Activated naive CD4-positive, alpha-beta T cell treated with Interleukin-2 at 50 U/mL for 16 hours (primary cell): ENCODE measurements at places on chromosomes 1 and 21.

DNA sequence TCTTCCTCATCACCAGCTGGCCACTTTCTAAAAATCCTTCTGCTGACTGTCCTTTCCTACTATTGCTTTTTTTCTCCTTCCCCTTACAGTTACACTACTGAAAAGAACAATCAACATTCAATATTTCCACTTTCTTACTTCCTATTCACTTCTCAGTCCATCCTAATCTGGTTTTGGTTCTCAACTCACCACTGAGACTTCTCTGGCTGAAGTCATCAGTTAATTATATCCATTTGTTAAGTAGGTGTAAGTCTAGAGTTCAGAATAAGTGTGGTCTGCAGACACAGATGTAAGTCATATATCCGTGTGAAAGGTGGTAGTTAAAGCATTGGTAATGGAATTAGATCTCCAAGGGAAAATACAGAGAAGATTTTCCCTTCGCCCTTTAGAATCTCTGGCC lies 21.4 kb downstream of the PEA15 start:
- DNase-seq = no peak

GRCh38 chr1:39438042-39438441 lies 53.4 kb upstream of the BMP8A start:
- no peak for DNase-seq

- peak; percentile 31 for DNase-seq
These were observed 72.7 kb downstream of the BACH1 start for GRCh38 chr21:29371464-29371863.

GRCh38 chr1:182192215-182192614 lies 130.7 kb upstream of the ZNF648 start:
- DNase-seq = no peak

GRCh38 chr1:112514901-112515300 lies 6.1 kb downstream of the WNT2B start:
- no peak for DNase-seq

- no peak for DNase-seq
These were observed 136.2 kb downstream of the BRINP2 start for GRCh38 chr1:177306981-177307380.

DNA sequence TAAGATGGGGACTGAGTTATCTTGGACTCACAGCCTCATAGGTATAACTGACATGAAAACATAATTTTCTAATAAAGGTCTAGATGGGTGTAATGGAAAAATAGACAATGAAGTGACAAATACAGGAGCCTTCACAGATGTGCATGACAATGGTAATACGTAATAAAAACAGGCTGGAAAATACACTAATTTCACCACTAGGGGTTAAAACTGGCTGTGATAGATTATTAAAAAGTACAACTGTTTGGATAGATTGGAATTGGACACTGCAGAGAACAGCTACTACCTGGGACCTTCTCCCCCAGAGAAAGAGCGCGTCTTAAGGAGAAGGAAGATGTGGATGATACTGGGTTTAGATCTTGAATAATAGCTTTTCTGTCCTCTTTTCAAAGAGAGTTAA lies 9.8 kb downstream of the KAZN start:
- DNase-seq = no peak

DNA sequence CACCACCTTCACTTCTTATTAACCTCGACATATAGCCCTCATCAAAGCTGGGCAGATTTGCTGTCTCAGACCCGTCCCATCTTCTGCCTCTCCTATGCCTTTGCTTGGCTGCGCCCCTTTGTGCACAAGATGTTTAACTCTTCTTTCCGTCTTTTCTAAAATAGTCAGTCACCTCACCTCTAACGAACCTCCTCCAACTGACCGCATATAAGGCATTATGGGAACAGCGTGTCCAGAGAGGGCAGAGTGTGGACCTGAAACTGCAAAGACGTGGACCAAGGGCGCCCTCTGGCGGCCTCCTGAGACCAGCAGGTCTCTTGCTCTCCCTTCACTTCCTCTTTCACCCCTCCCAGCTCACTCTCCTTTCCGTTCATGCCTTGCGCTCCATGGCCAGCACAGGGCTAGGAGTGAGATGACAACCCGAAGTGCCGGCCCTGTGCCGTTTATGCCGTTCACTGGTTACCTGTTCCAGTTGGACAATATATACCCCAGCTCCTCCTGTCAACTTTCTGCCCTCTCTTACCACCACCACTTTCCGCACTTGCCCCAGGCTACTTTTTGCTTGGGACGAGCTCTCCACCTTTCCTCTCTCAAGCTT lies 2.5 kb upstream of the METTL25B start:
- DNase-seq = peak; percentile 81

DNA sequence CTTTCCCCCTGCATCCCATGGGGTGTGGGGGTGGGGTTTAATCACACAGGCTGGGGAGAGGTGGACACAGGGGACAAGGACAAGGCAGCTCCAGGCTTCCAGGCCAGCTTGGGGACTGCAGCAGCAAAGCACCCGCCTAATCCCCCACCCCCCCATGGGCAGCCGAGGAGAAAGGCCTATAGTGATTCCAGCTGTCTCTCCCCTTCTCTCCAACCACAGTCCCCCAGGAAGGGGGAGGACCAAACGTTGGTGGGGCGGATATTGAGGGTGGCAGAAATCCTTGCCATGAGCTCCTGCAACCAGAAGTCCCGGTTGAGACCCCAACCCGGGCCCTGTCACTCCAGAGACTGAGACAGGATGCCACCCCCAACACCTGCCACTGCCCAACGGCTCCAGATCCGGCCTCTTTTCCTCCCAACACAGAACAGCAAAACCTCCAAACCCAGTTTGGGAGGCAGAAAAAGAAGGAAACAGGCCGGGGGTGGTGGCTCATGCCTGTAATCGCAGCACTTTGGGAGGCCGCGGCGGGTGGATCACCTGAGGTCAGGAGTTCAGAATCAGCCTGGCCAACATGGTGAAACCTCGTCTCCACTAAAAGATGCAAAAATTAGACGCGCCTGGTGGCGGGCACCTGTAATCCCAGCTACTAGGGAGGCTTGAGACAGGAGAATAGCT lies 1.7 kb downstream of the EPHA2 start:
- no peak for DNase-seq

DNA sequence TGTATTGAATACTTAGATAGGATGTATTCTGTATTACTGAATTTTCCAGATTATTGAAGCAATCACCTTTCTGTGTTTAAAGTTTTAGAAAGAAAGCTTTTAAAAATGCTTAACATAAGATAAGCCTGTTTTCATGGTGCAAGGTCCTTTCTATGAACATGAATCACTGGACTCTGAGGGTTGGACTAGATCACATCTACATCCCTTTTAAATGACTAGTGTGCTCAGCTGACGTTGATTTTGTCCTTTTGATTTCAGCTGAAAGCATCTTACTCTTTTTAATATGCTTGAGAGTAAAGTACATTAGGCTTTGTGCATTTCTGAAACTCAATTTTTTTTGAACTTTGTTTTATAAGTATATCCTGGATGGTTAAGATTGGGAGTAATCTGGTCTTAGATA lies 16.2 kb downstream of the MIER1 start:
- DNase-seq = no peak

GRCh38 chr1:164165466-164165865 lies 393.5 kb upstream of the PBX1 start:
- no peak for DNase-seq

GRCh38 chr1:33331444-33332356 lies 10.8 kb upstream of the A3GALT2 start:
- no peak for DNase-seq

DNA sequence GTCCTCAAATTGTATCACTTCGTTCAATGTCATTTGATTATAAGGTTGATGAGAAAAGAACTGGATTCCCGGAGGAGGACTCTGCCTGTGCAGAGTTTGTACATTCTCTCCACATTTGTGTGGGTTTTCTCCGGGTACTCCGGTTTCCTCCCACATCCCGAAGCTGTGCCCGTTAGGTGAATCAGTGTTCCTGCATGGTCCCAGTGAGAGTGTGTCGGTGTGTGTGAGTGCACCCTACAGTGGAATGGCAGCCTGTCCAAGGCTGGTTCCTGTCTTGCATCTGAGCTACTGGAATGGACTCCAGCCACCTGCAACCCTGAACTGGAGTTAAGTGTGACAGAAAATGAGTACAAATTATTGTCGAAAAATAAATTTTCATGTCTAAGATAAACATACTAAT lies 92.2 kb upstream of the KCTD3 start:
- no peak for DNase-seq

- DNase-seq = no peak
These were observed 382.8 kb downstream of the AMY1C start for GRCh38 chr1:104132382-104132973.

DNA sequence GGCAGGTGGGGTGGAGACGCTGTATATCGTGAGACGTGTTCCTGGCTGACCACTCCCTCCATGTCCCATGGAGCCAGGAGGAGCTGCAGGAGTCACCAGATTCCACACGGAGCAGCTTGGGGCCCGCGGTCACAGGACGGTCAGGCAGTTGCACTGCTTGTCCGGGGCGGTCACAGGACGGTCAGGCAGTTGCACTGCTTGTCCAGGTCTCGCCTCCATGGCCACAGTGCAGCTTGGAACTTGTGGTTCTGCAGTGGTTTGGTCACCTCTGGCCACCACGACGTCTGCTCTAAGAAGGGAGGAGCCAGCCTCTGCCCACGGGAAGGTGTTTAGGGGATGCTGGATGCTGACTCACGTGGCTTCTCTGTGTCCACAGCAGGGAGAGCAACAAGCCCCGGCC lies 33.0 kb downstream of the SLX9 start:
- DNase-seq = no peak

DNA sequence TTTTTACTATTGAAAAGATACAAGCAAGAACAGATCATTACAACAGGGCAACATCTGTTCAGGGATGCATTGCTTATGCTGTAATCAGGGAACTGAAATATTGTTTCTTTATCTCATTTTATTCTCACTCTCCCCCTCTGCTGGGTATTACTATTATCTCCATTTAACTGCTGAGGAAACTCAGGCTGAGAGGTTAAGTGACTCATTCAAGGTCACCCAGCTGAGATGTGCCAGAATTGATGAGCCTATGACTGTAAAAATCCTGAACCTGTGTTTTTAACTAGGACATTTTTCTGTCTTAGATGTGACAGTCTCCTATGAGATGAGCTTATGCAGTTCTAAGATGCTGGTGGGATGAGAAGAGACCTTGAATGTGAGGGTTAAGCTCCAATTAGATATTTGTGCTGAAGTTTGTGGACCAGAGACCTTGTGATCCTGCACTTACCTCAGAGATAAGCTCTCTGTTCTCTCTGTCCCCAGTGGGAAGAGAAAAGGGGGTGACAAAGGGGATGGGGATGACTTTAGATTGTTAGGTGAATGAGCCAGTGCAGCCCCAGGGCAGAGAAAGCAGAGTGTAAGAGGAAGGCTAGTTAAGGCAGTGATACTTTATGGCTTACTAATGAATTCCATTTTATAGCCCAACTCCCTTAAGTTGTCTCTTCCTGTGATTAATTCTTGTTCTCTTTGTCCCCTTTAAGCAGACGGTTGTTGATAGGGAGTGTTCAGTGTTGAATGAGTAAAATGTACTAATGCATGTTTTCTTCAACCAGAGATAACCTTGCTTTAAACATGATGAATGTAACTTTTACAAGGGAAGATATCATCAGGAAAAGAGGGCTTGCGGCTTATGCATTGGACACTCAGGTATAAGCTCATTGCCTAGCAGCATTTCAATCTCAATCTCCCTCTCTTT lies 111.4 kb downstream of the HLX start:
- no peak for DNase-seq

DNA sequence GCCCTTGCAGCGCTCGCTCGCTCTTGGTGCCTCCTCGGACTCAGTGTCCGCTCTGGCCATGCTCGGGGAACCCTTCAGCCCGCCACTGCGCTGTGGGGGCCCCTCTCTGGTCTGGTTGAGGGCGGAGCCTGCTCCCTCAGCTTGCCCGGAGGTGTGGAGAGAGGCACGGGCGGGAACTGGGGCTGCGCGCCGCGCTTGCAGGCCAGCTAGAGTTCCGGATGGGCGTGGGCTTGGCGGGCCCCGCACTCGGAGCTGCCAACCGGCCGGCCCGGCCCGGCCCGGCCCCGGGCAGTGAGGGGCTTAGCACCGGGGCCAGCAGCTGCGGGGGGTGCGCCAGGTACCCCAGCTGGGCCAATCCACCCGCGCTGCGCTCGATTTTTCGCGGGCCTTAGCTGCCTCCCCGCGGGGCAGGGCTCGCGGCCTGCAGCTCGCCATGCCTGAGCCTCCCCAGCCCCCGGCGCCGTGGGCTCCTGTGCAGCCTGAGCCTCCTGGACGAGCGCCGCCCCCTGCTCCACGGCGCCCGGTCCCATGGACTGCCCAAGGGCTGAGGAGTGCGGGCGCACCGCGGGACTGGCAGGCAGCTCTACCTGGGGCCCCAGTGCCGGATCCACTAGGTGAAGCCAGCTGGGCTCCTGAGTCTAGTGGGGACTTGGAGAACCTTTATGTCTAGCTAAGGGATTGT lies 217.0 kb upstream of the PKN2 start:
- no peak for DNase-seq

DNA sequence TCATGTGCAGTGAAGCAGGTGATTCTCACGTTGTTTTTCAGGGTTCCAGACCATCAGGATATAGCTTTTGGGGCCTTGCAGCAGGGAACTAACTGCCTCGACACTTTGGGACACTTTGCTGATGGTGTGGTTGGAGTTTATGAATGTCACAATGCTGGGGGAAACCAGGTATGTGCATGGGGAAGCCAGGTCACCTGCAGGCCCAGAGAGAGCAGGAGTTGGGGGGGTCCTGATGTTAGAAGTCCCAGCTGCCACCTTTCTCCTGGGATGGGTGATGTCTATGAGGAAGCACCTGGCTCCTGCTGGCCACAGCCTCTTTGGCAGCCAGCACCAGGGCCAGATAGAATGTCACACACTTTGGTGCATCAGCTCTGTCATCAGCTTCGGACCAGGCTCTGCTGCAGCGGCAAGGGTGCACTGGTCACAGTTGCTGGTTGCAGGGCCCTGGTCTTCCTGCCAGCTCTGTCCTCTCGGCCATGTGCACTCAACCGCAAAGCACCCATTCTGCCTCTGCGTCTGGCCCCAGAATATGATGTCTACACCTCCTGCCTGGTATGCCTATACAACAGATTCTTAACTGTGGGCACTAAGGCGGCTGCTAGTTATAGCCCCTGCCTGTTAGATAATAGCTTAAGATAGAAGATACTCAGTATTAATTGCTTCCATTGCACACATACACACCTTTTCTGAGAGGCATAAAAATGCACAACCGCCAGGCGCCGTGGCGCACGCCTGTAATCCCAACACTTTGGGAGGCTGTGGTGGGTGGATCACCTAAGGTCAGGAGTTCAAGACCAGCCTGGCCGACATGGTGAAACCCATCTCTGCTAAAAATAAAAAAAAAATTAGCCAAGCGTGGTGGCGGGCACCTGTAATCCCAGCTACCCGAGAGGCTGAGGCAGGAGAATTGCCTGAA lies 160.7 kb downstream of the PGBD5 start:
- DNase-seq = no peak

DNA sequence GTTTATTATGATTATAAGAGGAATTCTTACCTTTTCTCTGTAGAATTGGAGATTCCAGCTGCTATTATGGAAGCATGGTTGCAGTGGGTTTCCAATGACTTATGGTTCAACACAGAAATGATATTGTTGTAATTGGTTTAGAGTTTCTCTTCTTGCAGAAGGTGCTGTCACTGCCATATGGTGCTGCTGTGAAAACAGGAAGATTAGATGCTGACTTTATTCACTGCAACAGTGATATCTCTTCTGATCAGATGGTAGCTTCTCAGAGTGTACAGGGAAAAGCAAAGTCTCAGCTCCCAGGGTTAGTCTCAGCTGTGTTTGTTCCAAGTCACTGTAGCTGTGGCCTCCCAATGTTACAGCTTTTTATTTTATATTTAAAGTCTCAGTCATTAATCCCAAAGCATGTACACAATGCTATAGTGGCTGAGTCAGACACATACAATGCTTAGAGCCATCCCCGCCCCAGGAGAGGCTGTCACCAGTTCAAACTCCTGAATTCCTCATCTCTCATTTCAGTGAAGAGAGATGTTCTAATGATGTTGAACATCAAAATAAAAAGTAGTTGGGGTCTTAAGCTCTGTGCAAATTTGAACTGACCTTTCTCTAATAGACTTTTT lies 42.7 kb upstream of the RGS2 start:
- no peak for DNase-seq
